Activated naive CD4-positive, alpha-beta T cell treated with anti-CD3 and anti-CD28 coated beads for 36 hours (primary cell): ENCODE measurements at places on chromosomes 4 and X. TPM values are rescaled to one million over a fixed set of nuclear protein-coding genes. Genes with fewer than 3 reads are reported as not detected.

- H3K4me1 ChIP-seq: no peaks in the 10 kb centered on the region
- H3K36me3 ChIP-seq: no peaks in the 10 kb centered on the region
- no peak for DNase-seq
- H3K27me3 ChIP-seq: peaks cover 2% of the 10 kb centered on the region
Observed at GRCh38 chr4:107120661-107121060, 84.5 kb upstream of the DKK2 start.

The EGF gene
- total RNA-seq: not detected

DNA sequence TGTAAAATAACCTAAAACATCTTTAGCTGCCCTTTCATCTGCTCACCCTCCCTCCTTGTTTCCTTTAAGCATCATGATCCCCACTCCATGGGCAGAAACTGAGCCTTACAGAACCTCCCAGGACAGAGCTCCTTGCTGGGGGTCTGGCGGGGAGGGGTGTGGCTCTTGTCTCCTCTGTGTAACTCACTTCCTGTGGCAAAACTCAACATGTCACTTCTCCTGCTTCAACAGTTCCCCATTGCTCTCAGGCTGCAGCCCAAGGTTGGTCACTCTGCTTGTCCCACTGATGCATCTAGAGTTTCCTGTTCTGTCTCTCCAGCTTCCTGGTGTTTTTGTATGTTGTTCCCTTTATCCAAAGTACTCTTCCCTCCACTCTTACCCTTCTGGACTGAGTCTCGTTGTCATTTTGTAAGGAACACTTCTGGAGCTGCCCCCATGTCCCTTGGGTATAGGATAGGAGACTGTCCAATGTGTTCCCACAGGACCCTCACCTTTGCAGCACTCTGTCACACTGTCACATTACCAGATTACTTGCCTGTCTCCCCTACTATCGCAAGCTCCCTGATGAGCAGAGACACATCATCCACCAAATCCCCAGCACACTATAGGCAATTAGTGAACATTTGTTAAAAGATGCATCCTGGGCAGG lies 19.6 kb downstream of the TMEM31 start:
- no peaks in the 10 kb centered on the region for H3K36me3 ChIP-seq
- H3K4me3 ChIP-seq: no peak overlapping the region
- peaks cover 6% of the 10 kb centered on the region for H3K4me1 ChIP-seq
- peaks cover 3% of the 10 kb centered on the region for H3K27me3 ChIP-seq
- no peak for DNase-seq
- no peak overlapping the region for H3K27ac ChIP-seq

DNA sequence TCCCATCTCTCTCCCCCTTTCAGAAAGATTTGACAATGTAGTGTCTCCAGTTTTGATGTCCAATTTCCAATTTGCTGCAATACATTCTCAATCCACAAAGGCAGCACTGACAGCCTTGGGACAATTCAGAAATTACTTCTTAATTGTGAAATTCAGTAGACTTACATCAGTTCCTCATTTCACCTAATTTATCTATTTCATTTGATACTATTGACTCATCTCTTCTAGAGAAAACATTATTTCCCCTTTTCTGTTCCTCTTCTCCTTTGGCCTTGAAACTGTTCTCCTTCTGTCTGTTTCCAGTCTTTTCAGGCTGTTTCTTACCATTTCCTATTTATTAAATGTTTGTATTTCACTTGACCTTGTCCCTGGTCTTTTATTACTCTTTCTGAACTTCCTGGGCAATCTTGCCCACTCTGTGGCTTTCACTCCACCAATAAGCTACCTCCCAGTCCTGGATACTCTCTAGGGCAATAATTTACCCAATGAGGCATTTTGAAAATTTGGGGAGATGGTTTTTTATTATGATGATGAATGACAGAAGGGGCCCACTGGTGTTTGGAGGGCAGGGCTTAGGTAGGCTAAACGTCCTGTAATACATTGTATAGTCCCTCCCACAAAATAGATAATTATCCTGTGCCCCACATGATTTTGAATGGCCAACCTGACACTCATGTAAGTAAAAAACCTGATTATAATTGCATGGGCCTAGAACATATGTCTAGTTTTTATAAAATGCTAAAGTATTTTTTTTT lies 498.0 kb upstream of the BOD1L1 start:
- no peak overlapping the region for H3K4me3 ChIP-seq
- no peaks in the 10 kb centered on the region for H3K4me1 ChIP-seq
- no peak overlapping the region for H3K27ac ChIP-seq
- H3K27me3 ChIP-seq: peaks cover 10% of the 10 kb centered on the region
- H3K36me3 ChIP-seq: no peaks in the 10 kb centered on the region

DNA sequence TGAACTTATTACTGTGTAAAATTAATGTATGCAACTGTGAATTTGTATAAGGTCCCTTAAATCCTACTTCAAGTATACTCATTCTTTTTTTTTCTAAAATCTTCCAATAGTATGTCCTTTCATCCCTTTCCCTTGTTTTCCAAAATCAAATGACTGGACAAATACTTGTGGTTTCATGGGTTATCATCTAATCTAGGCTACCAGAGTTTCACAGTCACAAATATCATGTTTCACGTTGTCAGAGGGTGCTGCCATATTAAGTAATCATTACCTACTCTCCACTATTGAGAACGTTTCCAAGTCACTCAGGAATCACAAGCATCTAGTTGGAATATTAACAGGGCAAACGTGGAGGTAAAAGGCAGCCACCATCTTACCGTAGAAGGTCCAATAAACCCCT lies 1235.0 kb upstream of the TENM3 start:
- peaks cover 4% of the 10 kb centered on the region for H3K27me3 ChIP-seq
- H3K4me3 ChIP-seq: no peak overlapping the region
- H3K36me3 ChIP-seq: no peaks in the 10 kb centered on the region

- H3K4me3 ChIP-seq: peak overlapping the region; percentile 58
- peak; percentile 76 for DNase-seq
- H3K27ac ChIP-seq: peak overlapping the region; percentile 99
- H3K36me3 ChIP-seq: peaks cover 68% of the 10 kb centered on the region
Observed at GRCh38 chrX:2696698-2697215, 5.7 kb downstream of the CD99 start.

The DNAAF6 gene
- not detected for total RNA-seq

GRCh38 chr4:94595880-94596483 lies 144.2 kb downstream of the PDLIM5 start:
- H3K4me1 ChIP-seq: no peaks in the 10 kb centered on the region
- no peaks in the 10 kb centered on the region for H3K27me3 ChIP-seq
- H3K27ac ChIP-seq: no peak overlapping the region
- DNase-seq: no peak
